Lower leg skin (tissue), 4 donors: ENCODE measurements at places on chromosomes 4 and X.

DNA sequence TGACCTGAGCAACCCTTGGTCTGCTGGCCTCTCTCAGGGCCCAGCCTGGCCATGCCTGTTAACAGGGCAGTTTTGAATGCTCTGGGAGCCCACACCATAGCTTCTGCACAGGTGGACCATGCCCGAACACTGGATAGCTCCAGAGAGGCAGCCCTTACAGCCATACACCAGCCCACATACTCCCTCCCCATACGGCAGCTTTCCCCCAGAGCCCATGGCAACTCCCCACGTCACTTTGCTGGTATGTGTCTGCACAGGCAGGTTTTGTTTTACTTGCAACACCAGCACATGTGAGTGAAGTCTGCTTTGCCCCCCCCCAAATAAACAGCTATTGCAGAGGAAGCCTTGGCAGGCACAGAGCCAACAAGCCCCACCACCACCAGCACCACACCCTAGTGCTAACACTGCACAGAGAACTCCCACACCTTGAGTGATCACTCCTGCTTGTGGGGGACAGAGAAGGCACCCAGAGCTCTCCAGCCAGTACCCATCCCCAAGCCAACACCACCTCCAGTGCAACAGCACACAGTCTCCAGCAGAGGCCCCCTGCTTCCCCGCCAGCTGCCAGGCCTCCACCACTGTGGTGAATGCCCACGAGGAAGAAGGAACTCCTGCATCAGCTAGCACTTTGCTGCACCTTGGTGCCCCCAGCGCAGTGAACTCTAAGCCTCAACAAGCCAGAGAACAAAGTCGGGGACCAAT is 87.3 kb downstream of the STPG2 start:
- DNase-seq, result no peak

DNA sequence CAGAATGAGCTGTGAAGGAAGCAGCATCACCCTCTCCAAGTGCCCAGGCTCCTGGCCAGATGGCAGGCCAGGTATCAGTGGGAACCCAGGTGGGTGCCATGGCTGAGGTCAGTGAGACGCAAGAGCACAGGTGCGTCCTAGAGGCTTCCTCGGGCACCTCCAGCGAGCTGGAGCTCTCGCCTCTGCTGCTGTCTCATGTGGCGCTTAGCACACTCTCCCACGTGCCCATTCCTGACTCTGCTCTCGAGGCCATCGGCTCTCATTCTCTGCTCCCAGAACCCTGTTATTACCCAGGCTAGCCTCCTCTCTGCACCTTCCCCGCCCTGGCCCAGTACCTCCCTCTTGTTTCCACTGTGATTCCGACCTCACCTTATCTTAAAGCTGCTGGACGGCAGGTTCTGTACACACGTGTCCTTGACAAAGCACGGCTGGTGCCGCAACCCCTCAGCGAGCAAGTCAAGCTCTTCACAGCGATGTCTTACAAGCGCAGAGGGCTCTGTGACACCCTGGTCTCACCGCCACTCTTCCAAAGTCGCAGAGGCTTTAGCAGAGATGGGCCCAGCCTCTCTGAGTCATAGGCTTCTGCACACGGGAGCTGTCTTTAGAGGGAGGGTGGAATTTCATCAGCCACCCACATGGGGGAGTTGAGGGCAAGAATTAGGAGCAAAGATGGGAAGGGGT is 15.4 kb upstream of the MSANTD1 start:
- DNase-seq, result no peak

GRCh38 chr4:157076578-157076947 is 613 bp downstream of the GLRB start:
- DNase-seq, result no peak

- no peak for DNase-seq
Measured at GRCh38 chr4:55617587-55618197, 18.4 kb downstream of the NMU start.

- DNase-seq, result peak; percentile 75
Measured at GRCh38 chrX:71992711-71993110, 82.1 kb downstream of the NHSL2 start.

- DNase-seq, result no peak
Measured at GRCh38 chr4:114603497-114603896, 4.9 kb downstream of the UGT8 start.

GRCh38 chrX:111555406-111555958 is 44.0 kb downstream of the SERTM2 start:
- no peak for DNase-seq

GRCh38 chr4:129233691-129234090 is 137.7 kb downstream of the C4orf33 start:
- no peak for DNase-seq

- no peak for DNase-seq
Measured at GRCh38 chrX:149461746-149462145, 43.4 kb downstream of the IDS start.

GRCh38 chr4:79030973-79031372 is 91.7 kb upstream of the PAQR3 start:
- DNase-seq, result no peak

DNA sequence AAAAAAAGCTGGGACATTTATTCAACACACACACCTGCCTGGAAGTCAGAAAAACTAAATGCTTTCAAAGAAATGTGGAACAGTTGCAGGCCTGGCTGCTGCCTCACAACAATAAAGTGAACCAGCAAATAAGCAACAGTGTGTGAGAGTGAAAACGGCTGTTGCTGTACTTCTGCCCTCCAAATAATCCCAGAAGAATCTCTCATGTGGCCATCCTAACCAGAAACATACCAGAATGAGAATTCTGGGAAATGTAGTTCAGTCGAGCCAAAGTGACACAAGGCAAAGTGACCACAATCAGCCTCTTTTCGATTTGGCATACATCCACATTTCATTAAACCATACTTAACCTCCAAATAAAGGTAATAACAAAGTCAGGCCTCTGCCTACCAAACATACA is 204.5 kb downstream of the SLC7A11 start:
- DNase-seq, result no peak

DNA sequence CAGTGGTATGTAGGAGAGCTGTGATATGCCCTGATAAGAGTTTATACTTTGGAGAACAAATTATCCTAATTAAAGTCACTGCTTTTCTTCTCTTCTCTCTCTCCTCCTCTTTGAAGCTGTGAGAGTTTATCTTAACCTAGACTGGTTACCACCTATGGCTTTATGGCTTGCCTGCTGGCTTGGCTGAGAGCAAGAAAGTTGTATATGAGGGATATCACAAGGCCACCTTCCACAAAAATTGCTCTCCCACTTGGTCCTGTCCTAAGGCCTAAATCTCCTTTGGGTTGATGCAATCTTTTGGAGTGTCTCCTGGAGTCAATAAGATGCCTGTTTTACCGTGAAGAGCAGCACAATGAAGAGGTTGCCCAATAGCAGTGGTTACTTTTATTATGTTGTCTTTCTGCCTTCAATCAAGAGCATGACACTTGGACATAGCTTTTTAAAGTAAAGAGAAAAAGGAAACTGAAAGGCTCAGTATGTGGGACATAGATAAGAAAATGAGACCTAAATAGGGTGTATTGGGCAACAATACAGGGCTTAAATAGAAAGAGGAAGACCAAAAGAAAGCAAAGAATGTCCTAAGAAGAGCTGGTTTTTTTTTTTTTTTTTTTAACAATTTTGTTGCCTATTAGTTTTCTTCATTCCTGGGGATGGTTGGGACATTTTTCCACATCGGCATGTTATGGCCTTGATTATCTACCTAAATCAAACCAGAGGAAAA is 9.2 kb downstream of the GUCY1A1 start:
- DNase-seq, result no peak

DNA sequence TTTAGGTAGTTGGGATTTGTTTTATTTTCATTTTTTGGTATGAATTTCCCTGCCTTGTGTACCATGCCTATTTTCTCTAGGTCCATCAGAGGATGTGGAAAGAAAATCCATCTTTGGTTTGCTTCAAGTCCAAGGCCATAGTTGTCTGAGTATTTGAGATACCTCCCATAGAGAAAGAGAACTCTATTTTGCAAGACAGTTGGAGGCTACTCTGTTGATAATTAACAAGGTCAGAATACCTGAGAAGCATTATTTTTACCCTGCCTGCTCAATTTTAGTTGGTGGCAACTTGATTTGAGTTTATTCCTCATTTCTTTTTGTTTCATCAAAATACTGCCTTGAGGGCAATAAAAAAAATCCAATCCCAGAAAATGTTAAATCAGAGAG is 30.8 kb downstream of the BMP3 start:
- no peak for DNase-seq

DNA sequence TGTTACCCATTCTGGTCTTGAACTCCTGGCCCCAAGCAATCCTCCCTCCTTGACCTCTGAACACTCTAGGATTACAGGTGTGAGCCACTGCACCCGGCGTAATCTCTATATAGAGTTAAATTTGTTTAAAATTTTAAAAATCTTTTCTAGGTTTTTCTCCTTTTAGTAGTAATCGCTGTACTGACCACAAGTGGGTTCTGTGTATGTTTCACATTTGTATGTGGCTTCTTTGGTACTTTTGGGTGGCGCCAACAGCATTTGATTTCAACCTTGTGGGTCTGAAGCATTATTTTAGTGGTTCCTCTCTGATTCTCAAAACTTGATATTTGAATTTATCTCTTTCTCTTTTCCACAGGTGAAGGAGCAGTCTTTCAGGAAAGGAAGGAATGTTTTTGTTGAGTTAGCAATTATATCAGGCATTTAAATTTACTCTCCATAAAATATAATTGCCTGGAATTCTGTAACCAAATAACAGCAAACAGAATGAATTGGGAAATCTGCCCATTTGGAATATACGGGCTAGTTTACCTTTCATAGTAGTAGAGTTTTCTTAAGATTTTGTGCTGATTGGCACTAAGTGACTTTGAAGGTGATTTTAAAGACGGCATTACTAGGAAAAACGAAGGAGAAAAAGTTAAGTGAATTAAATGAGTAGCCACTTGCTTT is 29.5 kb downstream of the ARHGAP10 start:
- no peak for DNase-seq

GRCh38 chr4:148015468-148015867 is 283.6 kb downstream of the ARHGAP10 start:
- no peak for DNase-seq

DNA sequence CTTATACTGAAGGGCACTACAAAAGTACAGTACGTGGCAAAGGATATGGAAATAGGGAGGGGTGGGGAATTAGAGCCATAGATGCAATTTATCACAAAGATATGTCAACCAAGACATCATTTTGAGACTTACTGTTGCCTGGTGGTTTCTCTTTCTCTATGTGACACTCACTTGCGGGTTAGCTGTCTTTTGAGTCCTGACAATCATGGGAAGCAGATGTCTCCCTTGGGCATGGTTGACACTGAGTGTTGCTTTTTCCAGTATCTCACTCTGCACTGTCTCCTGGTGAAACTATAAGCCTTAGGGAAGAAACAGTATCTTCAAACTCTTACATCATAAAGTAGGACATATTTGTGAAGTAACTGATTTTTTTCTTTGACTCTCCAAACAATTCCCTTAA is 383.5 kb upstream of the LCORL start:
- DNase-seq, result no peak

DNA sequence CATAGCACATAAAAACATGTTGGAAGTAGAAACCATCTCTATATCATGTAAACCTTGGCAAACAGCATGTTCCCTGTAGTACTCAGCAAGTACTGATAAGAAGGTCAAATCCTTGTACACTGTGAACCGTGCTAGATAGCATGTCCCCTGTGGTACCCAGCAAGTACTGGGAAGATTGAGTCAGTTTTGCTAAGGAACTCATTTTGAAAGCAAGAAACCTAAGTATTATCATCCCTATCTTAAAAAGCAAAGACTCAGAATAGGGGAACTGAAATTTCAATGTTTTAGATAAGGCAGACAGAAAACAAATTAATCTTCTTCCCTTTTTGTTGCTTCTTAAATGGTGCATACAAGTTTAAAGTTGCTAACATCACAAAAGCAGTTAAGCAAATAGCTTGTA is 180.2 kb downstream of the RBM46 start:
- no peak for DNase-seq

DNA sequence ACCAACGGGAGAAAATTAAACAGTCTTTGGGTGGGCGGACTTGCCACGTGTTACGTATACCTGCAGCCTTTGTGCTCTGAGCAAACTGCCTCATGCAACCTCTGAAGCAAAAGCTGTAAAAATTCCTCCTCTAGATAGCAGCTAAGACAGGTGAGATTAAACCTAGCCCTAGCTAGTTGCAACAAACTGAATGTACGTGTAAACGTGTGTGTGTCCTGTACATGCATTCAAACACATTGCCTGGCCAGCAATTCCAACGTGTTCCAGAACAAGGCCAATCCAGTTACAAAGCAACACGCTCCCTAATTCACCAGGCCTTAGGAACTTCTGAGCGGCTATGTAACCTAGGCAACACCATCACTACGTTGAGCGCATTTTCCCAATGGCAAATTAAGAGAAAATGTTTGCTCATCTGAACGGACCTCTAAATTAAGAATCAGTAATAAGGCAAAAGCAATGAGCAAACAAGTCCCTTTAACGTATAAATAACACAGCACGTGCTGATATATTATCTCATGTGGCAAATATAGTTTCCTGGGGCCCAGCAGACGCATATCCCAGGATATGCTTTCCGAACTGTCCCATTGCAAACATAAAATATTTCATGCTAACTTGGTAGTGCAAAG is 792 bp downstream of the PPID start:
- no peak for DNase-seq

- DNase-seq, result no peak
Measured at GRCh38 chrX:153782313-153782712, 1.5 kb downstream of the SRPK3 start.

GRCh38 chrX:18424482-18425198 is 768 bp upstream of the CDKL5 start:
- no peak for DNase-seq

DNA sequence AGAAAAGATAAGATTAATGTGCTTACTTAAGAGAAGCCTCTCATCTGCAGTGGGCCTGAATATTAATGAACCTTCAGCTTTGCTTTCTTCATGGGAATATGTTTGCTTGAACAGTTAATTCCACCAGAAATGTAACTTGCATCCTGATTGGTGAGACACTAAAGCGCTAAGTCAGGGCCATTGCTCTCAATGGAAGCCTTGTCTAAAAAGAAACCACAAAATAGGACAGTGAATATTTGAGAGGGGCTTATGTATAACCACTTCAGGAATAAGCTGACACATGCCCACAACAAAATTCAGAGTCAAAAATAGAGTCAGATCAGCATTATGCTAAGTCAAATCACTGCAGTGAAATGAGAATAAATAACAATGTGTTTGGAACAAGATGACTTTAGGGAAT is 1125.8 kb downstream of the STIM2 start:
- no peak for DNase-seq

DNA sequence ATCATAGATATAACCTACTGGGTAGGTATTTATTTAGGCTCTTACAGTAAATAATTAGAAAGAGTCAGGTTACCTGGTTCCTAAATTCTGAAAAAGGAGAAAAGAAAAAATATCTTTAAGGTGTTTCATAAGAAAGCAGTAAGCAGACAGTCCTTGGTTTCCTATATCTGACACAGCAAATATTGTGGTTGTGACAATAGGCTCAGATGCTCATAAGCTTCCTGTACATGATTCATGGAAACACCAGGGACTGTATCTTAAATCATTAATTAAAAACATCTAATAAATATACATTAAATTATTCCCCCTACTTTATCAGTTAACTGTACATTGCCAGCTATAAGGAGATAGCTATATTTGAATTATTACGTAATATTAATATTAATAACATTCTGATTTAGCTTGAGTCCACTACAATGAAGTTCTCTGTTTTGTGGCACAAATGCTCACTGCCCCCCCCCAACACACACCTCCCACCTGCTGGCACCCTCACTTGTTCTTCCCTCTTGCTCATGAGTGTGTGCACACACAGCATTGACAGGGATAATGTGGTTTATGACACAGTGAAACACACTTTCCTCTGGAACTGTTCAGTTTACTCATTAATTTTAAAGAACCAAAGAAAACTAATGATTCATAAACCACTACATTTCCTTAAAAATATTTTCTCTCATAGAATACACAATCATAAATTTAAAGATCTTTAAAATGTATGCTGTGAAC is 187.4 kb downstream of the NR3C2 start:
- no peak for DNase-seq
